ENCODE measurements at places on chromosomes 5 and 9. TPM values are rescaled to one million over a fixed set of nuclear protein-coding genes. Genes with fewer than 3 reads are reported as not detected.

- no peak for DNase-seq
These were observed 521.3 kb downstream of the EFNA5 start for GRCh38 chr5:107149243-107150005.

DNA sequence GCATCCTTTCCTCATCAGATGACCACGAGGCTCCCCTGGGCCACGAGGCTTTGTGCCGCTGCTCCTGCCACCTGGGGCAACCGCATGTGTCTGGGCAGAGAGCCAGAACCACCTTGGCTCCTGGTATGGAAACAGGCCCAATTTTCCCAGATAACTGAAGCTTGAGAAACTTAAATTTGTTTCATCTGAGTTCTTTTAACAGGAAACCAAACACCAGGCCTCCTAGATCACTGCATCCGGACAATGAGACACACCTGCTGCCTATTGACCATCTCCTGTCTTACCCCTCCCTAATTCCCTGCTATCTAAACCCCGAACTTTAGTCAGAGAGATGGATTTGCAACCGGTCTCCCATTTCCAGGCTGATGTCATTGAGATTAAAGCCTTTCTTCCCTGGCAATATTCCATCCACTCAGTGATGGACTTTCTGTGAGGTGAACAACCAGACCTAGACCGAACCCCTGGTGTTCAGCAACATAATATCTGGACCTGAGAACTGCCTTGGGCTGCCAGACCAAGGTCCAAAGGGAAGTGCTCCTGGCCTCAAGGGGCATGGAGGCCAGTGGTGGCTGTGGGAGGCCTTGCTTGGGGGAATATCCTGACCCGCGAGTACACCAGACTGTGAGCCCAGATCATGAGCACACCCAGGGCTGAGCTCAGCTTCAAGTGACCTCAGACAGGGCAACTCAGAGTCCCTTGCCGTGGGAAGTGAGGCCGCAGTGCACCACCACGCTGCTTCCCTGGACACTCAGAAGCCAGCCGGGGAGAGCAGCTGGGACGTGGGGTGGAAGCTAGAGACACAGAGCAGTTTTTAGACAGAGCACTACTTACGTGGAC is 199.7 kb downstream of the HSPA4 start:
- no peak for DNase-seq

SLC4A9 gene
- not detected for total RNA-seq

DNA sequence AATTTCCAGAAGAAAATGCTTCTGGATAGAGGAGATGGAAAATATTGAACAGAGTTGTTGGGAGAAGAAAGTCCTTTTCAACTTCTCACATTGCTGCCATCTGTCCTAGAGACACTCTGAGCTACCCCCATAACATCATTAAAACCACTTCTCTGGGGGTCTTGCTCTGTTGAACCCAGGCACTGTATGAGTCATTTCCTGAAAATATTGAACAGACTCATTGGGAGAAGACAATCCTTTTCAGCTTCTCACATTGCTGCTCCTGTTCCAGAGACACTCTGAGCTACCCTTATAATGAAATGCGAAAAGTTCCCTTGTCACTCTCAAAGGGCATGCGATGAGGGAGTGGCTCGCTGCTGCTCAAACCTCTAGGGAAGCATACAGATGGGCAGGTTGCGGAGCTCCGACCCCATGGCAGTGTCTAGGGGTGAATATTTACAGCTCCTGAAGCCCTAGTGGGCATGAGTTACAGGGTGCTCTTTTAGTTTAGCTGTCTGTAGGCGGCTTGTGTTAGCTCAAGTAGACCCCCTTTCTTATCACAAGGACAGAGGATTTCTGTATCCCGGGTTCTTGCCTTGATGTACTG is 90.7 kb downstream of the CDKN2A start:
- no peak for DNase-seq

DNA sequence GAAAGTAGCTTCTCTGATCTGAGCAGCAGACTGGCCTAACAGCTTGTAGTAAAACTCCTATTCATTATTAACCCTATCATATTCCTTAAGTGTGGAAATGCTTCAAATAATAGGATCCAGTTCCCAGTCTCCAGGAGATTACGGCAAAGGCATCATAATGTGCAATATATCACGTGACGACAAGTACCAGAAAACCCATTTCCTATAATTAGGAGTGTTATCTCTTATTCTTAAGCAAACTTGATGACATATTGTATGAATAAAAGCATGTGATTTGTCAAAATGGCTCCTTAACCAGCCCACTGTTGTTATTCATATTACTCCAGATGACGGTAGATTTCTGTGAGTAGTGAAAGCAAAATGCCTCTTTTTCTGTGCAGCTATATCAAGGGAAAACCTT is 2.9 kb downstream of the SV2C start:
- no peak for DNase-seq

CNTFR gene
- not detected for total RNA-seq

MED7 gene
- 11.5 TPM for total RNA-seq

DNA sequence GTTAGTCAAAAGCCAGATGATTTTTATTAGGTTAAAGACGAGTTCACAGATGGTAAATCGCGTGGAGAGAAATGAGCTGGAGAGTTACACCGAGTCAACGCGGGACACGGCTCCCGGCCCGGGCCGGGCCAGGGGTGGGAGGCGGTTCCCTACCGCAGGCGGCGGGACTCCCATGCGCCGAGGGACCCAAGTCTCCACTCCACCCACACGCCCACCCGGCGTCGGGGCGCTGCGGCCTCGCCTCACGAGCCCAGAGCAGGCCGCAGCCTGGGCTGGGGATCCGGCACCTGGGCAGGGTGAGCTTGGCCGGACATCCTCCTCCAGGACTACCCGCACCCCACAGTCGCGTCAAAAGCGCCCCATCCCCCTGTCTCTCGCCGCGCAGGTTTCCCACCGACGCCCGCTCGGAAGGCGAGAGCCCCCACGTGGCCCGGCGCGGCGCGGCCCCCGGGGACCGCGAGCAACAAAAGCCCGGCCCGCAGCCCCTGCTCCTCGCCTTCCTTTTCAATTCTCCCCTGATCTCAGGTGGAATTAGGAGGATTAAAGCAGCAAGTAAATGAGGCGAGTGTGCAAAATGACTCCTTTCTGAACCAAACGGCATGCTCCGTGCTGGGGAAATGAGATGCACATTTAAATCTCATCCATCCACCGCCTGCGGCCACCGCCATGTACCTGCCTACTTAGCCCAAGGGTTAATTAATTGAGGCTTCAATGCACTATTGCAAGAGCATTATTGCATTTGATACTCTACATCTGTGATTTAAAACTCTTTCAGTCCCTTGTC is 196.5 kb upstream of the TBCA start:
- DNase-seq, result no peak

GRCh38 chr5:142808878-142809598 is 38.9 kb downstream of the ARHGAP26 start:
- DNase-seq, result no peak

DNA sequence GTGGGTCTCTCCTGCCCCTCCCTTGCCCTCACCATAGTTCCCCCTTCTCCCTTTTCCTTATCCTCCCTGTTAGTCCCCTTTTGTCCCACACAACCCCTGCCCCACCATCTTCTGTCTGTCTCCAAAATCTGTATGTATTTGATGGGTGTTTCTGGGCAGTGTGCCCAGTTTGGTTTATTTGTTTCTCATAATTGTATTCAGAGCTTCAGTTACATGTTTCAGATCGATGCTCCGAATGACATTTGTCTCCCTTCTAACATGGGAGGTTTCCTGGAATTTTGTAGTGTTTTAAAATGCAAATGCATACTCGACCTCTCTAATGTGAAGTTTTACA is 22.2 kb downstream of the FBXL7 start:
- no peak for DNase-seq
